ENCODE measurements at places on chromosomes 13 and 19.

DNA sequence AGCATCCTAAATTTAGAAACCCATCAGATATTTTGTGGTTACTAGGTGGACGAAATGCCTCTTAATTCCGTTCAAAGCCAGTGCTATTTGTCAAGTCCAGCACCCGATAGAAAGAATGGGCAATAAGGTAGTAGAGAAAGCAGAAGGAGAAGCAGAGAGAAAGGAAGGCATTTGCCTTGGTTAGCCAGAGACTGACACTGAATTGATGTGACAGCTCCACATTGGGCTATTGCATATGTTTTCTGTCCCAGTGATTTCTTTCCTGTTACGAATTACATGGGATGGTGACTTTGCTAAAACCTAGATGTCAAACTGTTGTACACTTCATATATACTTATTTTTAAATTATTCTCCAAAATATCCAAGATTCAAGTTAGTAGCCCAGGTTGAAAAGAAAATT, 542.6 kb downstream of the DCT start:
- no peak for DNase-seq

- no peak for DNase-seq
Observed at GRCh38 chr19:5073153-5073844, 104.4 kb downstream of the KDM4B start.

DNA sequence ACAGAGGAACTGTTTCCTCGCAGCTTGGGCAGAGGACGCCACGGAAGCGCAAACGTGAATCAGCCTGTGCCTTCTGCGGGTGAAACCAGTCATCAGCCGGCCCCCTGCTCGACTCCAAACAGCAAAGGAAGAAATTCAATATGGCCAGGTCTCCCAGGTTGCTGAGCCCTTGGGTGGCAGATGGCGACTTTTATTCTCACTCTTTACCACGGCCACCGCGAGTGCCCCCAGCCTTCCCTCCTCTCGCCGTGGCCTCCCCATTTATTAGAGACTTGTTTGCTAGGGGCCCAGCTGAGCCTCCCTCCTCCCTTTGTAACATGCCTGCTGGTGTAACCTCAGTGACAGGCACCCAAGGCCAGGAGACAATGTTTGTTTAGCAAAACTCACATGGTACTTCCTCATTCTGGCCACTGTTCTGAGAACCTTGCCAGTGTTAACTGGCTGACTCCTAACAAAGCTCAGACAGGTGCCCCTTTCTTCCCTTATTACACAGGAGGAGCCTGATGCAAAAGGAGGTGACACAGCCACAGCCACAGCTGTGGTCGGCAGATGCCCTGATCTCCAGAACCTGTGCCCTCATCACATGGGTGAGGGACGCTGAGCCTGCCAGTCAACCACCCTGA, 5.8 kb downstream of the RAB20 start:
- DNase-seq = no peak

- DNase-seq = no peak
Observed at GRCh38 chr19:16581145-16581970, 9.1 kb upstream of the SLC35E1 start.

GRCh38 chr13:73837147-73837546, 297.1 kb downstream of the KLF12 start:
- DNase-seq = no peak

- DNase-seq = peak; percentile 99
Observed at GRCh38 chr13:106156468-106156867, 379.0 kb downstream of the EFNB2 start.

GRCh38 chr13:28585561-28585960, 73.4 kb upstream of the POMP start:
- no peak for DNase-seq

DNA sequence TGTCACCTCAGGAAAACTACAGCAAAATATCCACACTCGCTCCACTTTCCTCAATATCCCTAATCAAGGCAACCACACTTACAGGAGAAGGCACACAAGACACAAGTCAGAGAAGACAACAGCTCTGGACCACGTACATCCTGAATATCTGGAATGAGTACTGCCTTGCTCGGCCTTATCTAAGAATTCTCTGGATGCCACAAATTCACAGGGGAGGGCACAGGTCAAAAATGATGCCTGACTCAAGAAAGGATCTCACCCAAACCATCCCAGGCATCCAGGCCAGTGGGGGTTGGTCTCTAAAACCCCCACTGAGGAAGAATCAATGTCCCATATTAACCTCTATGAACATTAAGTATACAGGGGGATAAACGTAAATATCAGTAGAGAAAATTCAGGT, 29.9 kb downstream of the ATP7B start:
- no peak for DNase-seq

DNA sequence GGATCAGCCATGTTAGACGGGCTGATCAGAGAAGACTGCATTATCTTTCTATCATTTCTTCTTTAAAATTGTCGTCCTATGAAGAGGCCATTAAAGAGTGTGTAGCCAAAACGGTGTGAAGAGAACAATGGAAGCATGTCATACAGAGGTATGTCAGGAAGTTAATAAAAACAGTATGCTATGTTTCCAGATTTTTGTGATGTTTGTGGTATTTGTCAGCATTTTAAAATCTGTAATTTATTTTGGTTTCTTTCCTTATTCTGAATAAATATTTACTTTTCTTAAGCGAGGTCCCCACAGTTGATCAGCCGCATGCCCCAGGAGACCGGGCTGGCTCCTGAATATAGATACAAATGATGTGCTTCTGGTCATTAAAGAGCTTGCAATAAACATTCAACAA, 142.9 kb upstream of the SERP2 start:
- no peak for DNase-seq

GRCh38 chr19:15538774-15539173, 30.4 kb downstream of the CYP4F22 start:
- no peak for DNase-seq

- DNase-seq = no peak
Observed at GRCh38 chr19:27860309-27860934, 1352.5 kb downstream of the UQCRFS1 start.

DNA sequence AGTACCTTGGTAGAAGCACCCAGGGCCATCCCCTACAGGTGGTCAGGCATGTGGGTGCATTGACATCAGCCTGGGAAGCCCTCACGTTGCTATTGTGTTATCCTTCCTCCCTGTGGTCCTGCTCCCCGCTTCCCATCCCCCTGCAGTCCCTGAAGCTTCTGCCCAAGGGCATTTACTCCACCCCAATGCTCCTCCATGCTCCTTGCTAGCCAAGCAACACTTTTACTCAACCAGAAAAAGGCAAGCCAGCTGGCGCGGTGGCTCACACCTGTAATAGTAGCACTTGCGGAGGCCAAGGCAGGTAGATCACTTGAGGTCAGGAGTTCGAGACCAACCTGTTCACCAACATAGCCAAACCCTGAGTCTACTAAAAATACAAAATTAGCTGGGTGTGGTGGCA, 54.8 kb upstream of the LATS2 start:
- no peak for DNase-seq

DNA sequence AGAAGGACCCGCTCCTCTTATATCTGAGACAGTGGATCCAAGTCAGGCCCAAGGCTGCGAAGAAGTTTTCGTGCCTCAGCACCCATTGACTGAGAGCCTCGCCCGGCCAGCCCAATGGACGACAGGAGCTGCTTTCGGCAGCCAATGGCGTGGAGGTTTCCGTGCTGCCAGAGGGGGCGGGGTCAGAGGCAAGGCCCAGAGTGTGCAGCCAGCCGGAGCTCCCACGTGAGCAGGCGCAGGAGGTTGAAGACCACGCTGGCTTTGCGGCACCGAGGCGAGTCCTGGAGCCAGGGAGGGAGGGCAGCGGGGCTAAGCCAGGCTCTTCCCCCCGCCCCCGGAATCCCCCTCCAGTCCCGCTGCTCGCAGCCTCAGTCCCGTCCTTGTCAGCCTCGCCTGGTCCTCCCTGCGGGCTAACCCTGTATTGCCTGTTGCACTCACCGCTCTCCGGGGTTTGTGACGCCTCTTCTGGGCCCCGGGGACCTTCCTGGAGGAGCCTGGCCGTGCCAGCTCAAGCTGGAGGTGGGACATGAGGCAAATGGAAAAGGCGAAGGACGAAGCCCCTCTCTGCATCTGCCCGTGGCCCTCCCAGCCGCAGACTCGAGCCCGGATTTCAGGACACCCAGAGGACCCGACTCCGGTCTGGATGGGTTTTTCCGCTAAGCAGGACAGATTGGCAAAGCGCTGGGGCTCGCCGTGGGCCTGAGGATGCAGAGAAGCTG, 1.5 kb downstream of the IFNL4 start:
- DNase-seq = no peak

GRCh38 chr19:45139286-45140143, 21.3 kb downstream of the NKPD1 start:
- DNase-seq = no peak

DNA sequence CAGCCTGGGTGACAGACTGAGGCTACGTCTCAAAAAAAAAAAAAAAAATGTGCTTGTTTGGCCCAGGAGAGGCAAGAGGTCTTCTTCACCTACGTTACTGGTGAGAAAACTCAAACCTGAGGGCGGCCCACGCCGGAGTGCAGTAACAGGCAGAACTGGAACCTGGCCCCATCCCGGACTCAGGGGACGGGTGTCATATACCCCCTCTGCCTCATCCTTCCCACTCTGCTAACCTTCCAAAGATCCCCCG, 414 bp upstream of the ADAT3 start:
- DNase-seq = no peak

GRCh38 chr13:52447815-52448552, 2.5 kb downstream of the VPS36 start:
- DNase-seq = peak; percentile 27

- peak; percentile 43 for DNase-seq
Observed at GRCh38 chr19:17703824-17704463, 15.3 kb upstream of the MAP1S start.

DNA sequence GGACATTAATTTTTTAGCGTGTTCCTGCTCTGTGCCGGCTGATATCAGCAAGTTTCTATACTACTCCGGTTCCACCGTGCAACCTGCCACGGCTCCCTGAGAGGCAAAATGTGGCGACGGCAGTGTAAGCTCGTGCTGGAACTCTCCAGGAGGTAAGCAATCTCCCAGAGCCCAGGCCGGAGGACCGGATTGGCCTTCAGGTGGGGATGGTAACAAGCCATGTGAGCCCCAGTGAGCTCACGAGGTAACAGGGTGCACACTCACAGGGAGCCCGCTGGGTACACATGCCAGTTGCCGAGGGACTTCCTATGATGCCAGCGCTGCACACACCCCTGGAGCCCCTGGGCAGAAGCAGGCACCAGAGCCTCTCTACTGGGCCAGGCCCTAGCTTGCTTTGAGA, 38.5 kb downstream of the NAXD start:
- DNase-seq = no peak

GRCh38 chr13:31955741-31956140, 75.8 kb upstream of the FRY start:
- DNase-seq = no peak

DNA sequence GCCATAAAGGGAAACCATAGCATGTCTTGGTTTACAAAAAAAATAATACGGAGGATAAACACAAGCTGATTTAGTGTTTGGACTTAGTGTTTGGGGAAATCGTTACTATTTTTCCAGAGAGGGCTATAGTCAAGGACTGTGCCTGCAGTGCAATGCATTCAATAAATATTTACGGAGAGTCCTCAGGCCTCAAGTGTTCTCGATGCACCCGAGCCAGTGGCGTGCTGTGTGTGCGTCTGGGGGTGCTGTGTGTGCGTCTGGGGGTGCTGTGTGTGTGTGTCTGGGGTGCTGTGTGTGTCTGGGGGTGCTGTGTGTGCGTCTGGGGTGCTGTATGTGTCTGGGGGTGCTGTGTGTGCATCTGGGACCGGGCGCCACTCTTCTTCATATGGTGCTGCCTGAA, 71.7 kb upstream of the GTF3A start:
- DNase-seq = no peak

DNA sequence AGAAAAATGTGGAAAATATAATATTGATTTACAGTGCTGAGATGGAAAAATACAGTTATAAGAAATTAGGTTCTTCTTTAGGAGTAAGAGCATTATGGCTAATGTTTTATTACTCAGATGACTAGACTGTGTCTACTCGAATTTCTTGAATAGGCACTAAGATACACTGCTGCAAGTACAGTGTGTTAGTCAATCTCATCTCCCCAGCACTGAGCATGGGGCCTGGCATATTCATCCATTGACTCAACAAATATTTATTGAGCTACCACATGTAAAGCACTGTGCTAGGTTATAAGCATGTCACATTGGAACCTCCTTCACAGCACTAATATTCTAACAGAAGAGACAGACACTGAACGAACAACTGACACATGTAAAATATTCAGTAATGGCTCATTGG, 242.5 kb upstream of the GPC6 start:
- no peak for DNase-seq

GRCh38 chr13:79589603-79590393, 108.8 kb downstream of the NDFIP2 start:
- DNase-seq = peak; percentile 54

DNA sequence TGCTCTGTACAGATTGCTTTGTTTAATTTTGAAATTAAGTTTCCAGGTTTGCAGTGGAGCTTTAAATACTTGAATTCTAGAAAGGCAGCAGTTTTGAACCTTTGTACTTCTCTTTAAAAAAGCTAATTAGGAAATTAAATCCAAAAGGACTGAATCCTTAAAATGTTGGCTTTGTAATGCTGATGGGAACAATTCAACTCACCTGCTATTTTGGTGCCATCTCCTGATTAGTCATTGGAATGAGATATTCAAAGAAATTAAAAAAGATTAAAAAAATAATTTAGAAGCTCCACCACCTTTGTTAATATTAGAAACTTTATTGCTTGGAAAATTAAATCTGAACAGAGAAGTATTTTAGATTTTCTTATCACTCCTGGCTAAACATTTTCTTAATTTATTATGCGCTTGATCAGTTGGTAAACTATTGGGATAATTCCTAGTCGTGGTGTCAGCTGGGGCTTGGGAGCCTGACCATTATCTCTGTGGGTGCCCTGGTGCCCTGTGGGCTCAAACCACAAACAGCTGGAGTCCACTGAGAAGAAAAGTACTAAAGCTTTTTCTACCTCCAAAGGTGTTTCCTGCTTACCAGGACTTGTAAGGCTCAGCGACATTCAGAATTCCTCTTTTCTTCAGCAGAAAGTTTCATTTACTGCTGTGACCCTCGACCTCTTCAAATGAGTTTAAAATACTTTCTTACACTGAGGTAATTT, 540.4 kb downstream of the DIAPH3 start:
- DNase-seq = no peak
